Ureter (tissue), 1 donor: ENCODE measurements at places on chromosomes 2 and 18.
A peak's percentile ranks its signal among the peaks of the same experiment; 100 is the strongest.

- no peak for DNase-seq
Observed at GRCh38 chr18:54192900-54193299, 31.6 kb downstream of the MBD2 start.

DNA sequence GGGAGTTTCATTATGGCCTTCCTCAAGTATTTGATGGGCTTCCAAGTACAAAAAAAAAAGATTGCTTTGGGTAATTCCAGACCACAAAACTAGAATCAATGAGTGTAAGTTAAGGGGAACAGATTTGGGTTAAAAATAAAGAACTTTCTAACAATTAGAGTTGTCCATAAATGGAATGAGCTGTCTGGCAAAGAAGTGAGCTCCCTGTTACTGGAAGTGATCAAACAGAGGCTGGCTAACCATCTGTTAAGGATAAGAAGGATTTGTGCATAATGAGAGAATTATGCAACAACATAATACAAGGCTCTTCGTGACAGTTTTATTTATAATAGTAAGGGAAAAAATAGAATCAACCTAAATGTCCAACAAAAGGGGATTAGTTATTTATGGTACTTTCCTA is 44.6 kb upstream of the ACVR1 start:
- no peak for DNase-seq

DNA sequence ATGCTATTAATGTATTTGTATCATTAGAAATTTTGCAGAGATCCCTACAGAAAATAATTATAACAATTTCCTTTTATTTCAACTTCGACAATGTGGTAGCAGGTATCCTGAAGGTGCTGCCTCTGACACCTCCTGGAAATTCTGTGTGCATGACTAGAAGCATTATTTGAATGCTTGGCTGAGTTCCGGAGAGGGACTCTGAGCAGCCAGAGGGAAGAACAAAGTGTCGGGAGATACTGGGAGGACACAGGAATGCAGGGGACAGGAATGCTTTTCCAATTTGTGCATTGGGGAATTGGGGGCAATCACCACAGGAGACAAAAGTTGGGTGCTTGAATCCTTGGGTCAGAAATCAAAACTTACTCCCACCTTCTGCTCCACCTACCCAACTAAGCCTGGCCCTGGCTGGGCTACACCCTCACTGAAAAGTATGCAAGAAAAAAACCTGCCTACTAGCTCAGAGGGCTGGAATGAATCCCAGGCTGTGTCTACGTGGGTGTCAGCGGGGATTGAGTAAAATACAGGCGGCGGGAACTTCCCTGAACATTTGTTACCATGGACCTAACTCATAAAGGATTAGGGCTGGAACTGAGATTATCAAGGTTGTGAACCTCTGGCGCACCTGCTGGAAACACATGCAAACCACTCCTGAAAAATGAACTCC is 299.3 kb downstream of the SOX11 start:
- no peak for DNase-seq

- DNase-seq = no peak
Observed at GRCh38 chr2:73111073-73112025, 1.4 kb downstream of the RAB11FIP5 start.

- DNase-seq = no peak
Observed at GRCh38 chr18:70273021-70273420, 15.8 kb upstream of the SOCS6 start.

GRCh38 chr2:237213315-237214022 is 127.8 kb downstream of the COPS8 start:
- DNase-seq = no peak

GRCh38 chr18:75054046-75054445 is 154.9 kb downstream of the PTGR3 start:
- DNase-seq = no peak

DNA sequence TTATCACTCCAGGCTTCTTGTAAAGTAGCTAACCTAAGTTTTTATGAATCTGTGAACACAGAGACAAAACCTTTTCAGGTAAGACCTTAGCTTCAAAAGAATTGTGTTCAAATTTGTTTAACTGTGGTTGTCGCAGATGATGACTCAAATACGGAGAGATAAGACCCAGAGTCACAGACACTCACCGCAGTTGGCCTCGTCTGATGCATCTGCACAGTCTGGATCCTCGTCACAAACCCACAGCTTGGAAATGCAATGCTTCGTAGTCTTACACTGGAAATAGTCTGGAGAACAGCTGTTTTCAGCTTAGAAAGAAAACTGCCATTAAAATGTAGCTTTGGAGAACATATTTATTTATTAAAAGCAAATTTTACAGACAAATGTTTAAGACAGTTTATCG is 1662.1 kb upstream of the NXPH2 start:
- DNase-seq = no peak

DNA sequence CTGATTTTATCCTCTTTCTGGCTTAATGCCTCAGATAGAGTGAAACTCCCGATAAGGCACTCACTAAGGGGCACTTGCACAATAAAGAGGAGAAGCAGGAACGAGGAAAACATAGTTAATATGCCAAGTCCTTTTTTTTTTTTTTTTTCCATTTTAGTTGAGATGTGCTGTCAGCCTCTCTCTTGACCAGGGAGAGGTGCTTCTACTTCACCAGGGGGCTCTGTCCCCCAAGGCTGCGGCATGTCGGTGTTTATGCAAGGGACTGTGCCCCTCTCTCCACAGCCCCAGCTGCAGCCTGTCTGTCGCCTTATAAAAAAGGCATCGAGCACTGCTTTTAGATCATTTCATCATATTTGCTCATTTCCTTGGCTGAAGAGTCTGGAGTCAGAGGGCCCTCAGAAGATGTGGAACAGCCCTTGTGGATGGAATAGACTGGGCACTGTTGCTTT is 178.1 kb downstream of the SLC8A1 start:
- DNase-seq = no peak

DNA sequence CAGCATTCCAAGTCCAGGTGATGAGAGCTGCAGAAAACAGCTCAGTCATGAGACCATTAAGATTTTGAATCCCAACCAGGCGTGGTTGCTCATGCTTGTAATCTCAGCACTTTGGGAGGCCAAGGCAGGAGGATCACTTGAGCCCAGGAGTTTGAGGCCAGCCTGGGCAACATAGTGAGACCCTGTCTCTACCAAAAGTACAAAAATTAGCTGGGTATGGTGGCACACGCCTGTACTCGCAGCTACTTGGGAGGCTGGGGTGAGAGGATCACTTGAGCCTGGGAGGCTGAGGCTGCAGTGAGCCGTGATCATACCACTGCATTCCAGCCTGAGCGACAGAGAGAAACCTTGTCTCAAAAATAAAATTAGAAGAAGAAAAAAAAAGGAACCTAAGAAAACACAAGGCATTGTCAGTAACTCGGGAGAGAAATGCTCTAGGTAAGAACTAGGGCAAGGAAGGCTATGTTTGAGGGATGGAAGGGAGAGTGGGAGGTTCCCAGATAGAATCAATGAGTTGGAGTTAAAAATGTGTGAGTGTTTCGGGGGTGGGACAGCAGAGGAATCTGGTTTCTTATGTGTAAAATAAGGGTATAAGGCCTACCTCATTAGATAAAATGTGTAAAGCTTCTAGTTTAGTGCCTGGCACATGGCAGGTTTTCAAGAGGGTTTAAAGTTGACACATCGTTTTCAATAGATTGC is 23.3 kb upstream of the MTA3 start:
- no peak for DNase-seq

GRCh38 chr2:71778514-71778913 is 325.2 kb downstream of the DYSF start:
- no peak for DNase-seq

- DNase-seq = no peak
Observed at GRCh38 chr2:64820901-64821300, 167.2 kb upstream of the SERTAD2 start.

DNA sequence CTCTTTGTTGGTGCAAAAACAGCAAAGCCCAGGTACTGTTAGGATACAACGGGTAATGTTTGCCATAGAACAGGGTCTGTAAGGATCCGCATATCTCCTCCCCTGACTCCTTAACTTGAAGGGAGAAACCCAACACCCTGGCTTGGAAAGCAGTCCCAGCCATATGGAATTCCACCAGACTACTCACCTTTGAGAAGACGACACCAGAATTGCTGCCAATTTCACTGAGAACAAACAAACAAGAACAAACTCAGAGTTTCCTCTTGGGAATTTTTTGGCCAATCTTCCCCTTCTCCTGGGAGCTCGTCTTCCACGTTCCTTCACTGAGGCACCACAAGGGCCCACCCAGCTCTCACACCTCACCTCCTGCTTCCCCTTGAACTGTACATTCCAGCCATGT is 29.2 kb downstream of the CAPN14 start:
- no peak for DNase-seq

DNA sequence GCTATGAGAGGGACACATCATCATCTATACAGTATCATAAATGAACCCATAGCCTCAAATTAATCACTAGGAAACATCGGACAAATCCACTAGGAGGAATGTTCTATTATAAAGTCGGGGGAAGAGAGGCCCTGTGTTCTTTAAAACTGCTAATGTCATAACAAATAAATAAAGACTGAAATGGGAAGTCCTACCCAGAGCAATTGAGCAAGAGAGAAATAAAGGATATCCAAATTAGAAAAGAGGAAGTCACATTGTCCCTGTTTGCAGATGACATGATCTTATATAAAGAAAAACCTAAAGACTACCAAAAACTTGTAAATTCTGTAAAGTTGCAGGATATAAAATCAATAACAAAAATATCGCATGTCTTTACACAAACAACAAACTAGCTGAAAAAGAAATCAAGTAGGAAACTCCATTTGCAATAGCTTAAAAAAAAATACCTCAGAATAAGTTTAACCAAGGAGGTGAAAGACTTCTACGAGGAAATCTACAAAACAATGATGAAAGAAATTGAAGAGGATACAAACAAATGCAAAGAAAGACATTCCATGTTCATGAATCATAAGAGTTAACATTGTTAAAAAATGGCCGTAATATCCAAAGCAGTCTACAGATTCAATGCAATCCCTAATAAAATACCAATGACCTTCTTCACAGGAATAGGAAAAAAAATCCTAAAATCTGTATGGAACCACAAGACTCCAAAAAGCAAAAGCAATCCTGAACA is 30.6 kb downstream of the RTN4 start:
- DNase-seq = no peak

GRCh38 chr2:187971893-187972292 is 319.8 kb upstream of the GULP1 start:
- no peak for DNase-seq

DNA sequence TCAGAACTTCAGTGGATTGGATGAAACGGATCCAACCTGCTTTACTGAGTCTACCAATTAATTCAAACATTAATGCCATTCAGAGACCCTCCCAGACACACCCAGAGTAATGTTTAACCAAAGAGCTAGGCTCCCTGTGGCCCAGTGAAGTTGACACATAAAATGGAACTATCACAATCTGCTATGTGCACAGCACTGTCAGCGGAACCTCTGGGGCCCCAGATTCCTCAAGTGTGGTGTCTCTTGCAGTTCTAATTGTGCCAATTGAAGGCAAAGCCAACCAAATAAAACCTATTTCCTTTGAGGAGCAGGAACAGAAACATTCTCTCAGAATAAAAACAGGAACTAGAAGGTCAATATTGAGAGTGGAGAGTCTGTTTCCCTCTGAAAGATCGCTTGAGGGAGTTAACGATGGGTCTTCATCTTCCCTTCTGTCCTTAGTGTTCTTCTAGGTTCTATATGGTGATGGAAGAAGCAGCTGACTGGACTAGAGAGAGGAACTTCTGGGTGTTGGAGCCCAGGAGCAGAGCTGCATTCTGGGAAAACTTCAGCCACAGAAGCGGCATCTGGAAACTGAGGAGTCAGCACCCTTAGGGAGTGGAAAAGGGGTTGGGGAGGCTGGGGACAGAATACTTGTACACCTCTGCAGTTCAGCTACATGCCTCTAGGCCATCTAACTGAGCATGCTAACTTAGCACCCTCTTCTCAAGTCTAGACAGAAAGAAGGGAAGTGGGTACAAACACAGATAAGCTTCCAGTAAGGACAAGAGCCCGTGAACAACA is 174.4 kb upstream of the FBXO11 start:
- no peak for DNase-seq

GRCh38 chr2:230230087-230230486 is 4.6 kb downstream of the SP140 start:
- DNase-seq = no peak

GRCh38 chr18:35383136-35383535 is 6.0 kb upstream of the ZNF396 start:
- DNase-seq = no peak

DNA sequence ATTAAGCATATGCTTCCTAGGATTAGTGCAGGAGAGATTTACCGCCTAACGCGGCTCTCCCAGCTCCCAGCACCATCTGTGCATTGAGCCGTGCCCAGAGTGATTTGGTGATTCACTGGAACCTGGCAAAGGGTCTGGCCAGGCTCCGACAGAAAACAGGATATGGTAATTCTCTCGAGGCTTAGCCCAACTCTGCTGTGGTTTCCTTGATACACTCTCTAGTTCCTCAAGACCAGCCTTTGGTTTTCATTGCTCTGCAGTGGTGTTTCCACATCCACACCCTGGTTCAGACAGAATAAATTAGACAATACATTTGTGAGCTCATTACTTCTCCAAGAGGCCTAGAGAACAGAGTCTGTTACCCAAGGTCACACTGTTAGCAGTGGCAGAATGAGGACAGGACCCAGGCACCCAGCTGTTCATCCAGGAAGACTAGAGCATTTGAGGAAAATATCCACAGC is 23.0 kb upstream of the SMAD2 start:
- DNase-seq = peak; percentile 55

- DNase-seq = no peak
Observed at GRCh38 chr18:7572822-7573221, 5.7 kb downstream of the PTPRM start.

DNA sequence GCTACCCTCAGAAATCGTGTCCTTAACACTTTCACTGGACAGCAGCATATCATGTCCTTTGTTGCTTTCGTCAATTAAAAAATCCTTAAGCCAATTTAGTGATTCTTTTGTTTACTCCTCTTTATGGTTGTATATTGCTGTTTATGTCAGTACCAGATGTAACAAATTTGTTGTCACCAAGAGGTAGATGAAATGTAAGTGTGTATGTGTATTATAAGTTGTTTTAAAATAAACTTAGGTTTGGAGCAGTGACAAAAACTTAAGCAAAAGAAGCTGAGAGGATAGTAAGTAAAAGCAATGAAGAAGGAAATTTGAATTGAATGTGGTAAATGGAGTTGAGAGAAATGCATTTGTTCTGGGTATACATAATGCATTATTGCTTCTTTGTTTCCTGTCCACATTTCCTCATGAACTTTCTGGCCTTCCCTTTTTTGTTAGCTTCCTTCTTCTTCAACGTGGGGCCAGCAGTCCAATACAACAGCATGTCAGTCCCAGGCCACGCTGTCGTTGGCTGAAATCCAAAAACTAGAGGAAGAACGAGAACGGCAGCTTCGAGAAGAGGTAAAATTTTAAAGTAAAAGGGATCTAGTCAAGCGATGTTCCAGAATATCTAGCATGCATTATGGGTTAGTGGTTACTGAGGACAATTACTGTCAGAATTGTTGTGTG is 30.5 kb upstream of the SNORC start:
- DNase-seq = peak; percentile 68

DNA sequence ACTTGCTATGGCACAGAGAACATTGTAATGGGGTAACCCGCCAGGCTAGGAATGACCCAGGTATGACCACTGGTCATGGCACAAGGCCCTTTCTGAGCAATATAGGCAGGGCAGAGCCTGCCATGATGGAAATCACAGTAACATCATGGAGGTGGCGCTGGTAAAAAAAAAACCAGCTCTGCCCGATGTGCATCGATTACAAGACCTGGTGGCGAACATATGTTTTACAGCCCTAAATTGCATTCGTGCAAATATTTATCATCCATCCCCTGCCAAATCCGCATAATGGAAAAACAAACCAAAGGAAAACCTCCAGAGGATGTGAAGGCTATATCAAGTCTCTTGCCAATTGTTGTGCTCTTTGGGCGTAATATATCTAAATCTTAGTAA is 60.6 kb downstream of the SEMA4F start:
- no peak for DNase-seq
